ENCODE measurements at places on chromosomes 16 and 17.

DNA sequence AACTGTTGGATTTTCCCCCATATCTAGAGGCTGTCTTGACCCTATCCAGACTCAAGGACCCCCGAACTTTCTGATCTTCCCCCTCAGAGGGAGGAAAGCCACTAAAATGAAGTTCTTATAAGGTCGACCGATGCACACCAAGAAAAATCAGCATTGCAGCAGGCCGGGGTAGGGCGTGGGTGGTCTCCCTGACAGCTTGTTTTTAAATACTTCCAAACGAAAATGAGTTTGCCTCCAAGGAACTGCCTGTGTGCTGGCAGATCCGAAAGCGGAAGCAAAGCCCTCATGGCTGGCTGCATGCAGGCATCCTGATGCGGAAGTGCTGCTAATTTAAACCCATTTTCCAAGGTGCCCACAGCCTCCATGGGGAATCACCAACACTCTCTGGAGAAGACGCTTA is 374.3 kb upstream of the XYLT1 start:
- DNase-seq: no peak

DNA sequence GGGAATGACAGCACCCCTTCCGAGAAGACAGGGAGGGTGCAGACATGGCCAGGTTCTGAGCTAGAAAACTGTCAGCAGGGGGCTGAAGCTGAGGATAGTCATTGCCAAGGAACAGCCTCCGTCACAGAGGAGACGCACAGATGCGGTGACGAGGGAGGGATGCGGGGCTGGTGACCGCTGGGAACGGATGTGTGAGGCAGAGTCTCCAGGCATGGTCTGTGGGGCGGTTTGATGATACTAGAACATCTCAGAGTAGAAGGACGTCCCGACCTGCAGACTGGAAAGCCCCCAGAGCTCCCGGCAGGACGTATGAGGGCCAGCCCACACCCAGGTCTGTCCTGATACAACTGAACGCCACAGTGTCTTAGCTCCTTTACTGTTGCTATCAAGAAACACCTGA is 1.8 kb upstream of the CSNK1D start:
- DNase-seq: no peak

GRCh38 chr16:85952811-85953210 is 53.8 kb downstream of the IRF8 start:
- no peak for DNase-seq

- DNase-seq: no peak
These were observed 460.6 kb downstream of the CDH8 start for GRCh38 chr16:61575617-61576016.

DNA sequence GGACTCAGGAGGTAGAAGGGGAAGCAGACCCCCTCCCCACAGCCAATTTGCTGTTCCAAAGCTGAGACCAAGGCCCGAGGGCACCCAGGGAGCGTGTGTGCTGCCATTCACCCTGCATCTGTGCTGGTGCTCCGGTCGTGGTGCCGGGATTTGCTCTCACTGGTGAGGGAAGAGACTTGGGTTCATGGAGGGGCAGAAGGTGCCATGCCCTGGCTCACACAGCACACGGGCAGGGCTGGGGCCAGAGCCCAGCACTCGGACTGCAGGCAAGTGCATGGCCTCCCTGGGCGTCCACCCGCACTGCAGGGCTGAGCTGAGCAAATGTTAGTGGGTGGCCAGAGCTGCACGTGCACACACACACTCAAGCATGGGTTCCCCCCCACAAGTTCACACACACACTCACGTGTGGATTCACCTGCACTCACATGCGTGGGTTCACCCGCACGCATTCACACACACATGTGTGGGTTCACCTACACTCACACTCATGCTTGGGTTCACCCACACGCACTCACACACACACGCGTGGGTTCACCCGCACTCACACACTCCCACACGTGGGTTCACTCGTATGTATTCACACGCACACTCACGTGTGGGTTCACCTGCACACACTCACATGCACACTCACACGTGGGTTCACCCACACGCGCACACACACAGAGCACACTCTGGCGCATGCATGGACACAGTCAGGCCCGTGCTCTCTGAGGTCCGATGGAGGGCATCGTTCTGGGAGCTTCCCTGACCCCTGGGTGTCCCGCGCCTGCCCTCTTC is 57.0 kb upstream of the CBFA2T3 start:
- no peak for DNase-seq

GRCh38 chr16:11232852-11233726 is 22.9 kb downstream of the SOCS1 start:
- DNase-seq: peak; percentile 75

- DNase-seq: no peak
These were observed 5.6 kb downstream of the LLGL2 start for GRCh38 chr17:75530837-75531720.

- no peak for DNase-seq
These were observed 3.9 kb upstream of the WNT9B start for GRCh38 chr17:46847204-46848191.

- DNase-seq: no peak
These were observed 33.1 kb upstream of the PITPNM3 start for GRCh38 chr17:6589266-6589946.

DNA sequence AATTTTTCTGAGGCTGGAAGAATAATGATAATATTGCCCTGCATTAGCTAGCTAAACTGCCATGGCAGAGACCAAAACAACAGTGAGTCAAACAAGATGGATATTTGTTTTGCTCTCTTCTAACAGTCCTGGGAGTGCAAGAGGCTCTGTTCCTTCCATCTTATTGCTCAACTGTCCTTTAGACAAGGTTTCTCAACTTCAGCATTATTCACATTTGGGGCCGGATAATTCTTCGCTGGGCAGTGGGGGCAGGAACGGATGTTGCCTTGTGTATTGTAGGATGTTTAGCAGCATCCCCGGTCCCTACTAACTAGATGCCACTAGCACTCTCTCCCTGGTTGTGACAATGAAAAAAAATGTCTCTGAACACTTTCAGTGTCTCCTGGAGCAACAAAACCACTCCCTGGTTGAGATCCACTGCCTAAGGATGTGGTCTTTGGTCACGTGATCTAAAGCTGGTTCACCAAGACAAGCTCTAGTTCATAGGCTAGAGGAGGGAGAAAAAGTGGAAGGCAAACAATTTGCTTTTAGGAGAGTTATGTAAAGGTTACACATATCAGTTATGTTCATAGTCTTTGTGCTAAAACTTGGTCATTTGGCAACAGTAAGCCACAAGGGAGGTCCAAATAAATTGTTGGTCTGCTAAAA is 144.4 kb downstream of the PCTP start:
- no peak for DNase-seq

- DNase-seq: no peak
These were observed 1.9 kb upstream of the CBFB start for GRCh38 chr16:67027046-67027445.

DNA sequence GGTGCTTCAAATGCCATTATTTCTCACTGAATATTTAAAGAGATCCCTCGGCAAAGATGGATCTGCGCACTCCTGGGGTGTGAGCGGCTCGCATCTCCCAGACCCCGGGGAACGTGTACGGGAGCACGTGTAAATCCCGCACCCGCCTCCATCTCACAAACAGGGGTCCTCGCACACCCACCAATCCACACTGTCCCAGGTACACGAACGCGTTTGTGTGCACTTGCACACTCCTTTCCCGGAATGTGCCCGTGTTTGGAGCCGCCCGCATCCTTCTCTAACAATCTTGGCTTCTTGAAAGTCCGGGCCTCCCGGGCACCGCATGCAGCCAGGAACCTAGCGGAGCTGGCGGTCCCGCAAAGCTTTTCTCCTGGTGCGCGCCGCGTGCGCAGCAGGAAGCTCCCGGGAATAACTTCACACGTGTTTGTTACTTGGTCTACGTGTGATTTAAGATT is 2.5 kb upstream of the SALL1 start:
- no peak for DNase-seq

DNA sequence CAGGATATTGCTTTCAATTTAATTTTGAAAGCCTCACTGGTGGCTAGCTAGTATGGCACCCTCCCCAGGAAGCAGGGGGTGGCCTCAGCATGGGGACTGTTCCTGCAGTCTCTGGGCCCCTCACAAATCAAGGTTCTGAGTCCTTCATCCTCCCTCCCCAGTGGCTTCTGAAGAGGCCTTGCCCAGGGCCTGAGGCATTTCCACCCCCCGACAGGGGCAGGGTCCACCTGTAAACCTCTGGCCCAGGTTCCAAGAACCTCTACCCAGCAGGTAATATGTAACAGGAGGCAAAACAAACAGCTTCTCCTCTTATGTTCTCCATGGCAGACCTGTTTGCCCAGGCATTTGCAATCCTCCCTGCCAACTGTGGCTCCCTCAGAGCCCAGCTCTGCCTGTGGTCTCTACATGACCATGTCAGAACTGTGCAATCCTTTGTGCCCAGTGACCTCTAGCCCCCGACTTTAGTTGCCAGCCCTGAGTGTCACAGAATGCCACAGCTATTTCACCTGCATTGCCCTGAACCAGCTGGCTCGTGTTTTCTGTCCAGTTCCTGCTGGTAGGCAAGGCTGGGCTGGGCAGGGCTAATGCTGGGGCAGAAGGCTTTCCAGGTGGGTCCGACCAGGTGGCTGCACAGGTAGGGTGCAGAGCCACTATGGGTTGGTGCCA is 14.3 kb downstream of the ACSF2 start:
- DNase-seq: no peak

DNA sequence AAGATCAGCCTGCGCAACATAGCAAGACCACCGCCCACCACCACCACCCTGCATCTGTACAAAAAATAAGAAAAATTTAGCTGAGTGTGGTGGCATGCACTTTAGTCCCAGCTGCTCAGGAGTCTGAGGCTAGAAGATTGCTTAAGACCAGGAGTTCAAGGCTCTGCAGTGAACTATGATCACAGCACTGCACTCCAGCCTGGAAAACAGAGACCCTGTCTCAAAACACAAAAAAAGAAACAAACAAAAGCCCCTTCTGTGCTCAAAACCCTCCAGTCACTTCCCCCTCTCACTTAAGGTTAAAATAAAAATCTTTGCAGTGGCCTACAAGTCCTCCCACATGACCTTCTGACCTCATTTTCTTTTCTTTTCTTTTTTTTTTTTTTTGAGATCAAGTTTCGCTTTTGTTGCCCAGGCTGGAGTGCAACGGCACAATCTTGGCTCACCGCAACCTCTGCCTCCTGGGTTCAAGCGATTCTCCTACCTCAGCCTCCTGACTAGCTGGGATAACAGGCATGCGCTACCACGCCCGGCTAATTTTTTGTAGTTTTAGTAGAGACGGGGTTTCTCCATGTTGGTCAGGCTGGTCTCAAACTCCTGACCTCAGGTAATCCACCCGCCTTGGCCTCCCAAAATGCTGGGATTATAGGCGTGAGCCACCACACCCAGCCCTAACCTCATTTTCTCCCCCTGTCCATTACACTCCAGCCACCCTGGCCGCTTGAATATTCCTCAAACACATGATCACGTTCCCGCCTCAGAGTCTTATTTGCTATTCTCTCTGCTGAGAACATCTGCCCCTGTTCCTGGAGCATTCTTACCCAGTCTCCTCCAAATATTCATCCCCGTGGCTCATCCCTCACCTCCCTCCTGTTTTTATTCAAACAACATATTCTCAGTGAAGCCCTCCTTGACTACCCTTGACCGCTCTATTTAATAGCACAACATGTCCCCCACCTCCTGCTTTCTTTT is 126.6 kb upstream of the MED13 start:
- DNase-seq: no peak

- no peak for DNase-seq
These were observed 54.1 kb downstream of the VAC14 start for GRCh38 chr16:70746708-70747424.

- DNase-seq: no peak
These were observed 38.6 kb downstream of the SYNRG start for GRCh38 chr17:37570527-37571093.

DNA sequence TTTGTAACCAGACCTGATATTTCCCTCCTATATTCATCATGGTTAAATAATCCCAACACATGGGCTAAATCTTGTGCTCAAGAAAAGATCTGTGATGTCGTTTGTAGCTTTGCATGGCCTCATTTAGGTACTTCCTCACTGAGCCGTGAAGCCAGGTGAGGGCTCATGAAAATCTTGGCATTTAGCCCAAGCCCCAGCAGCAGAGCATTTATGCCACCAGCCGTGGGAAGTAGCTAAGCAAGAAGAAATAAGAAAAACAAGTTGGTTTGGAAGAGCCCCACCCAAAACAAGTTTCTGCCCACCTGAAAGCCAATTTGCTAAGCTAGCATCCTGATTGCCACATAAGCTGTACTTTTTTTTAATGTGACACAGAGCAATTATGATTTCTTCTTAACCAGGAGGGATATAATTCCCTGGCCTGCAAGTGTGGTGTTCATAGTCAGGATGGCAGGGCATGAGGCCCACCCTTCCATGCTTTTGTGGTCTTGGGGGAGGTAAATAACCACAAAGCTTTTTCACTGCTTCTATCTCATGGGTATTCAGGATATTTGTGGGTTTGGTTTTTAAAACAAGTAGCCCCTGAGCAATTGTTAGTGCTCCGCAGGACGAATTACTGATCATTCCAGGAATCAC is 10.5 kb downstream of the TMIGD1 start:
- DNase-seq: no peak

- DNase-seq: no peak
These were observed 22.1 kb downstream of the SPACA3 start for GRCh38 chr17:33013596-33014375.

DNA sequence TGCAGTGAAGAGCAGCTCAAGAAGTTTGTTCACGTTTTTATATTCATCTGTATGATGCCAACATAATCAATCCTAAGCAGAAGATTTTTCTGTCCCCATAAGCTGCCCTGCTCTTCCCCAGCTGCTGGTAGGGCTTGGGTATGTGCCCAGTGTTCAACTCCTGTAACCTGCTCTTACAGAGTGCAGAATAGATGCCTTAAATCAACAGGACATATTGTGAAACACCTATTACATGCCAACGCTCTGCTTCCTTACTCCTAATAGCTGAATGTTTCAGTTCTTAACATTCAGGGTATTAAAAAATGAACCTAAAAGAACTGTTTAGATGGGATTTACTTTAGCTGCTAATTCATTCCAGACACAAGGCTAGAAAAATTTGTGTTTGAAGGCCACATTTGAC is 190.9 kb downstream of the HS3ST3A1 start:
- DNase-seq: no peak

- no peak for DNase-seq
These were observed 7.1 kb downstream of the IGSF6 start for GRCh38 chr16:21645261-21645721.

DNA sequence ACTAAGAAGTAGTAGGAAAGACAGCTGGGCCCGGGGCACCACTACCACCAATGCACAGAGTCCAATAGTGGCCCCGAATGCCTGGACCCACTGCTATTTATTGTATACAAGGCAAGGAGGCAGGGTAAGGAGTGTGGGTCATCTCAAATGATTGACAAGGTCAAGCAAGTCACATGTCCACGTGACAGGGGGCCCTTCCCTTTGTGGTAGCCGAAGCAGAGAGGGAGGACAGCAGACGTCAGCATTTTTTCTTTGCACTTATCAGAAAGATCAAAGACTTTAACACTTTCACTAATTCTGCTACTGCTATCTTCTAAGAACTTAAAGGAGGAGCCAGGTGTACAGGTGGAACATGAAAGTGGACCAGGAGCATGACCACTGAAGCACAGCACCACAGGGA is 6.5 kb downstream of the VPS53 start:
- DNase-seq: no peak

Measured in stimulated activated CD8-positive, alpha-beta memory T cell treated with anti-CD3 and anti-CD28 coated beads, Interleukin-4, amount 100 ng/mL, for 1 hour (primary cell).